ENCODE measurements at places on chromosomes 5 and 9.
A peak's percentile ranks its signal among the peaks of the same experiment; 100 is the strongest.

DNA sequence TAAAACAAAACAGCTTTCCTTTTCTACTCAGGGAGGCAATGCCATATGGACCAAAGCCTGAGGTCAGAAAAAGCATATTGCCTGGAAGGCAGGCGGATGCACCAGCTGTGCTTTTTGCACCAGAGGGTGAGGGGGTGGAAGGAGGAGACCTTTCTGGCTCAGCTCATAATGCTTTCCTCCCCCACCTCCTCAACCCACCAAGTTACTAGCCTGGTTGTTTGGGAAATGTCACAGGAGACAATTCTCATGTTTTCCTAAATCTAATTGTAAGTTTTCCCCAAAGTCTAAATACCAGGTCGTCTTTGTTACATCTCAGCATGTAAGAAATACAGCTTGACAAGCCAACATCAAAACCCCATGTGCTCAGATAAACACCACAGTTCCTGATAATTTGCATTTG is 72.6 kb upstream of the DMRTA1 start:
- no peak for DNase-seq

DNA sequence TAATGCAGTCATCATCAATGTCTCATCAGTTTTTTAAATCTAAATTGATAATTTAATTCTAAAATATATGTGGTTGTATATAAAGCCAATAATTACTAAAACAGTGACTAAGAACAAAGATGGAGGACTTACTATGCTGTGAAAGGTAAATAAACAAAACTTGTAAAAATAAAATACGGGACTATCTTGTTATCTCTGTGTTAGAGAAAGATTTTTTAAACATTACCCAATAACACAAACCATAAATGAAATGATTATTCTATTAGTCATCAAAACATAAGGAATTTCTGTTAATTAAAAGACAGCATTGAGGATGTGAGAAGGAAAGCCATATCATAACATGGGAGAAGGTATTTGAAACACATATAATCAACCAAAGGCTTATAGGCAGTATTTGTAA is 226.2 kb upstream of the SMC2 start:
- DNase-seq = no peak

DNA sequence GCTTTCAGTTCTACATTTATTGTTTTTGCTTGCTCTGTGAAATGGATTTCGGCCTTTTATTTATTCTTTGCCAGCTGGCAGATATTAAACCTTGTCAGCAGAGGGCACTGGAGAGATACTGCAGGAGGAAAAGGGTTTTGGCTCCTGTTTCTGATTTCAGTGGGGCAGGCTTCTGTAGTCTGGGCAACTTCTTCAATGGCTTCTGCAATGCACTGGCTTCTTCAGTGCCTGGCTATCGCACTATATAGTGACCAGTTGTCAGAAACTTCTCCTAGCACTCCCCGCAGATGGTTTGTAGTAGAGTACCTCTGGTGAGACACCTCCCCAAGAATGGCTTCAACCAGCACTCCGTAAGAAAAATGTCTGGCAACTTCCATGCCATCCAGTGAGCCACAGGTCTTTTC is 3.2 kb upstream of the NFX1 start:
- peak; percentile 42 for DNase-seq

DNA sequence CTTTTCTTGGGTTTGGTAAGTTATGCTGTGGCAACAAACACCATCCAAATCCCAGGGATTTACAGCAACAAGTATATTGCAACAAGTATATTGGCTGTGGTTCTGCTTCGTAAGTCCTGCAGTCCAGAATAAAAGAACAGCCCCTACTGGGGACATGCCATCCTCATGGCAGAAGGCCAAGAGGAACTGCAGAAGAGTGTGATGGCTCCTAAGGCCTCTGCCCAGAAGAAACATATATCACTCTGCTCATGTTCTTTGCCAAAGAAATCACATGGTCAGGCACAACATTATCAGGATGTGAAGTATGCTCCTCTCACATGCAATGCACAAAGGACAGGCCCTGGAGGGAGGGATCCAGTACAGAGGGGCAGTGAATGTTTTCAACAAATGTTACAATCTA is 159.6 kb upstream of the TAS2R1 start:
- DNase-seq = no peak

DNA sequence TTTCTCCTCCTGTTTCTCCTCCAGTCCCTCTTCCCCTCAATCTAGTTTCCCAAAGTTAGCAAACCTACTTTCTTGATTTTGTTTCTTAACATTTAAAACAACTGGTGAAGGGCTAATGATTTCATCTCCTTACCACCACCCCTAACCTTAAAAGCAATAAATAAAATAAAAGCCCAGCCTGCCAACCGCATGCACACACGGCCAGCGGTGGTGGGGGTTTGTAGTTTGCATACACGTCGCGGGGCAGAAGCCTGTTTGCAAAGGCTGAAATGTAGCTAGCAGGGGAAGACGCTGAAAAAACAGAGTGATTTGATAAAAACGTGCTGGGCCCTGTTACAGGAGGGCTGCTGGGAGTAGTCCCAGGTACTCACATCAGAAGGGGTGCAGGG is 1.9 kb upstream of the DMRT2 start:
- no peak for DNase-seq

DNA sequence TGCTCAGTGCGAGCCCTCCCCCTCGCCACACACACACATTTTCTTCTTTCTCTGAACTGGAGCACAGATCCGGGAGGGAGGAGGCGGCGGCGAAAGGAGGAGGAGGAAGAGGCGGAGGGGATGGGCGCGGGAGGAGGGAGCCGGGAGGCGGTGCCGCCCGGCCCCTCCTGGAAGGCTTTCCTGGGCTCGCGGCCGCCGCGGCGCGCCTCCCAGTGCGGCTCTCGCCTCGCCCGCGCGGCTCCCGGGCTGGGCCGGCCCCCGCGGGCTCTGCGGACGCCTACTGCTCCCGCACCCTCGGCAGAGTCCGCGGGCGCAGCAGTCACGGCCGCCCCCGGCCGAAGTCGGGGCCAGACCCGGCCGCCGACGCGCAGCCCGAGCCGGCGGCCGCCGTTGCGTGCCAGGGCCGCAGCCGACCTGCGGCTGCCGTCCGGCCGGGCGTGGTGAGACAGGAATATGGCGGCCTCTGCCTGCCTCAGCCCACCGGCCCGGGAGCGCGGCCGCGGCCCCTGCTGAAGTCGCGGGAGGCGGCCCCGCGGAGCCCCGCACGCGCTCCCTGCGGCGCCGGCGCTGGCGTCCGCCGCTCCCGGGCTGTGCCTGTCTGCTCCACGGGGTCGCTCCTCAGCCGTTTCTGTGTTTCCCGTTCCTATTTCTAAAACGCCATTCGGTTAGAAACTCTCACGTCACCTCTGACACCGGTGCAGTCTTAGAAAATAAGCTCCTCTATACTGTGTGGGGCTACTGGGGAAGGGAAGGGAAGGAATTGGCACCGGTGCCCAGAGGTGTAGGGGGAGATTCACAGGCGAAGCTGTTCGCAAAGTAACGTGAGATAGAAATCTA is 500 bp upstream of the GNAQ start:
- DNase-seq = peak; percentile 59

DNA sequence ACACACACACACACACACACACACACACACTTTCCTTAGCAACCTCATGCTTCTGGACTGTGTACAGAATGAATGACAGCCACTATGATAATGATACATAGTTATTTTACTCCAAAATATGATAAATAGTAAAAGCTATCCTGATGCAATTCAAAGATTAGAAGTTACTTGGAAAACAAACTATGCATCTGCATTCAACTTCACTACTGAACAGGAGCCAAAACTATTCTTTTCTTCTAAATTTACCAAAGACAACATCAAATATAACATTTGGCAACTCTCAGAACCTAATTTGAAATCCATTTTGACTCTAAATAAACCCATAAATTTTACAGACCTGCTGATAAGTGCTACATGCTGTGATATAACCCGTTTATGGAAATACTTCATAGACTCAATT is 33.3 kb downstream of the GLIS3 start:
- DNase-seq = no peak

DNA sequence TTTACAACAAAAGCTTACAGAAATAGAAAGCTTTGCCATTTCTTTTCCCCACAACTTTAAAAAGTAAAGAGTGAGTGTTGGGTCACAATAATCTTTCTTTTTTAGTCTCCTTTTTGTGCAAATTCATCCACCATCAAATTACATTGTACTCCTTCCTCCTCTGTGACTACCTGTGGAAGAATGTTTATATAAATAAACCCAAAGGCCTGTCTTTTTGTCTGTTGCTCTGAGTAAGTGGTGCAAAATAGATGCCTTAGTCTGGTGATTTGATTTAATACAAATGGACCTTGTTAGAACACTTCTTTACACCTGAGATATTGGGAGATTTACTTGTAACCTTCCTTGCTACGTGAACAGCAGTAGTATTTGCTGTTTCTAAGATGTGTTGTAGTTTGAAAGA is 53.5 kb upstream of the TAF11L2 start:
- no peak for DNase-seq

- DNase-seq = no peak
These were observed 293.6 kb downstream of the ACTL7B start for GRCh38 chr9:108562176-108562575.

GRCh38 chr5:109478830-109479229 is 69.1 kb upstream of the PJA2 start:
- DNase-seq = no peak

DNA sequence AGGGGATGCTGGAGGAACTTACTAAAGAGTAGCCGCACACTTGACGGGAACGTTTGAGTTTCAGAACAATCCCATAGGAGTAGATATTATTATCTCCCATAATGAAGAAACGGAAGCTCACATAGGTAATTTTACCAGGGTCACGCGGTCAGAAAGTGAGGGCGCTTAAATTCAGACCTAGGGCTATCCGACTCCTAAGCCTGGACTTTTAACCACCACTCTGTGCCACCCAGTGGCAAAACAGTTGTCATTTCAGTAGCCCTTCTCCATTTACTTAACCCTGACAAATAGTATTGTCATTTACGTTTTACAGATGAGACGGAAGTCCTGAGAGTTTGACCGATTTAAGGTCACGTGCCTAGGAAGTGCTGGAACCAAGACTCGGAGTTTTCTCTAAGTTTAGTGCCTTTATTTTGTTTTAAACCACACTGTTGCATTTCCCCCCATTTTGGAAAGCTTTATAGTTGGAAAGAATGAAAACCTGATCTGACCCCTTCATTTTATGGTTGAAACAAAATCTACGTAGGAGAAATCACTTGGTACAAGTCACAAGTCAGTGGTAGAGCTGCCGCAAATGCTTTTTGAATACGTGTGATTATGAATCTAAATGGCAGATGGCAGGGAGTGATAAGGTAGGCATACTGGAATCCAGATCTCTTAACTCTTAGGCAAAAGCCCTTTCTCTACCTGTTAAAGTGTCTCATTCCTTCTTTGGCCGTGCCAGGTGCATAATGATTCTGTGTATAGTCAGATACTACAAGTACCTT is 650 bp downstream of the MRRF start:
- no peak for DNase-seq

GRCh38 chr5:143685246-143685815 is 126.6 kb upstream of the HMHB1 start:
- DNase-seq = no peak

- DNase-seq = peak; percentile 3
These were observed 548 bp downstream of the TERT start for GRCh38 chr5:1294206-1294834.

GRCh38 chr5:16617274-16617968 is 624 bp upstream of the RETREG1 start:
- DNase-seq = peak; percentile 39

DNA sequence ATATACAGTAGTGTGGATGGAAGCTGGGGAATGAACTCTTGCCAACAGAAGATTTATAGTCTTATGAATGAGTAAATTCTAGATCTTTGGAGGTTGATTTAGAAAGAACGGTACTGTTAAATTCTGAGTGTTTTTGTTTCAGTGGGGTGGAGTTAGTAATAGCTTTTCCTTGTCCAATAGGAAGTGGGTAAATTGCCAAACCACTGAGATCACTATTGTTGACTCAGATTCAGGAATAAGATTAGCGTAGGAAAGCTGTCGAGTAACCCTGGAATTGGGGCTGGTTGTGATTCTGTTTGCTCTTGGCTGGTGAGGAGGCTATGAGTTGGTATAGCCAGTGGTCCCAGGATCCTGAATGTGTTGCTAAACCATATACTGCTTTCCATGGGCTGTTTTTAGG is 155.6 kb downstream of the ARHGAP26 start:
- no peak for DNase-seq

- DNase-seq = no peak
These were observed 11.3 kb upstream of the RNF130 start for GRCh38 chr5:180082633-180083420.

DNA sequence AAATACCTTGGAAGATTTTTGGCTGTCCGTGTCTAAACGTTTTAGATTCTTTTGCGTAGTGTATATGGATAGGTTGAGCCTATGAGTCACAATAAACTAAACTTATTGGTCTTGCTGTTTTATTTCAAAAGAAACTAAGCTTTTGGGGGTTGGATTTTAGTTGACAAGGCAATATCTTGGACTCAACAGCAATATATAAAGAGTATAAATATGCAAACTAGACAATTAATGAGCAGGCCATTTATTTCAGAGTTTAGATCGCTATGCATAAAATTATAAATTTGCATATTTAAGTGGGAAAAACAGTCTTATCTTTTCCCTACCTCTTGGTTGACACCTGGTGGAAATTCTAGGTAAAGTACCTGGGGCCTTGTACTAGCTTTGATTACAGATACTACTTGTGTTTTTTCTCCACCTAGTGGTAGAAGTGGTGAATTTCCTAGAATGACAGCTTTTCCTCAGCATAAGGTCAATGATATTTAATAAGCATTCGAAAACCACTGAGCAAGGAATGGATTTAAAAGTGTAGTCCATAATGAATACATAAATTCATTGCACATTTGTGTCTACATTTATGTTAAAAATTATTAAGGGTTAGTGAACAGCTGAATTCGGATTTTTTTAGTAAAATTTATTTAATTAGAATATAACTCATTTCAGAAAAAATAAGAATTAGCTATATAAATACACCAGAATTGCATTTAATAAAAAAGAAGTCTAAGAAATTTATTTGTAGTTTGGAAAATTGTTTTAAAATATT is 1.7 kb upstream of the ARRDC3 start:
- peak; percentile 15 for DNase-seq

DNA sequence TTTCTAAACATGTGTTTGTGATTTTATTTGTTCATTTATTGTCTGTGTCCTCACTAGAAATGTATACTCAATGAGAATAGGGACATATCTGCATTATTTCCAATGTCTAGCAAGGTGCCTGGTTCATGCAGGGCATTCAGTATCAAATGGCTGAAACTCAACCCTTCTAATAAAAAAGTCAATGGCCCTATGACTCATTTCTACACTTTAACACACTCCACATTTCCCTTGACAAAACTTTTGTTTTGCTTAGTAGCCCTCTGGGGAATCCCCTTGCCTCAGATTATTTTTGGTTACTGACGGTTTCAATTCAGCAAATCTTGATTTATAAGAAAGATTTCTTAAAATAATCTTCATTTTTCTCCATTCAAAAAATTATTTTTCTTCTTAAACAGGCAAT is 206.0 kb upstream of the DMRTA1 start:
- DNase-seq = no peak

DNA sequence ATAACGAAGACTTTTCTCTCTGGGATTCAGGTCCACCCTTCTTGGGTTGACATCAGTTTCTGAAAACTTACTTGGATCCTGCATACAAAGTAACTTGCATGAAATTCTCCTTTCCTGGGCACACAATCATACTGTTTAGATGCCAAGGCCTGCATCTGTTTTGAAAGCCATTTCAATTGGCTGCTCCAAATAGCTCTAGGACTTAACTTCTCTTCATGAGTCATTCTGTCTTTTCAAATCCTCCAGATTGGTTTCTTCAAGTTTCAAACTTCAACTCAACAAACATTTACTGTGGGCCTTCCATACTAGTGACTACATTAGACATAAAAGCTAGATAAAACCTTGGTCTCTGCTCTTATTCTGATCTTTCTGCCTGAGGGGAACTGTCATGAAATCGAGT is 54.8 kb upstream of the HMHB1 start:
- no peak for DNase-seq

All from activated gamma-delta T cell treated with Interleukin-2 at 50 U/mL for 16 hours (primary cell).